ENCODE measurements at places on chromosomes 7 and 10.
A peak's percentile ranks its signal among the peaks of the same experiment; 100 is the strongest.

- peak; percentile 95 for DNase-seq
Measured at GRCh38 chr10:96614515-96614914, 27.7 kb upstream of the TM9SF3 start.

GRCh38 chr10:110893559-110894179 is 21.9 kb downstream of the PDCD4 start:
- peak; percentile 69 for DNase-seq

DNA sequence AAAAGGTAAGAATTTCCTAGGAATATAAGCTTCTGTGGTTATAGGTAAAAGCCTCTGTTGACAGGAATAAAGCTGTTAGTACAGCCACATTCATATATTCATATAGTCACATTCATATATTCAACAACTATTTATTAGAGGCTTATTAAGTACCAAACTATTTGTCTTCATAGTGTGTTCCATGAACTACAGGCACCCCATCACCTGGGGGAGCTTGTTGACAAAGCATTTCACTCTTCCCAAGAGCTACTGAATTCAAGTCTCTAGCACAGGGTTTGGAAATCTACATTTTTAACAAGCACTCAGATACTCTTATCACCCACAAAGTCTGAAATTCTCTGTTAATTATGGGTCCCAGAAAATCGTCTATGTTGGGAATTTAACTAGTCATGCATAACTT is 110.6 kb downstream of the RNLS start:
- DNase-seq = no peak

- no peak for DNase-seq
Measured at GRCh38 chr10:75525067-75525466, 93.6 kb downstream of the LRMDA start.

GRCh38 chr10:115674496-115674895 is 581.3 kb downstream of the ATRNL1 start:
- DNase-seq = no peak

DNA sequence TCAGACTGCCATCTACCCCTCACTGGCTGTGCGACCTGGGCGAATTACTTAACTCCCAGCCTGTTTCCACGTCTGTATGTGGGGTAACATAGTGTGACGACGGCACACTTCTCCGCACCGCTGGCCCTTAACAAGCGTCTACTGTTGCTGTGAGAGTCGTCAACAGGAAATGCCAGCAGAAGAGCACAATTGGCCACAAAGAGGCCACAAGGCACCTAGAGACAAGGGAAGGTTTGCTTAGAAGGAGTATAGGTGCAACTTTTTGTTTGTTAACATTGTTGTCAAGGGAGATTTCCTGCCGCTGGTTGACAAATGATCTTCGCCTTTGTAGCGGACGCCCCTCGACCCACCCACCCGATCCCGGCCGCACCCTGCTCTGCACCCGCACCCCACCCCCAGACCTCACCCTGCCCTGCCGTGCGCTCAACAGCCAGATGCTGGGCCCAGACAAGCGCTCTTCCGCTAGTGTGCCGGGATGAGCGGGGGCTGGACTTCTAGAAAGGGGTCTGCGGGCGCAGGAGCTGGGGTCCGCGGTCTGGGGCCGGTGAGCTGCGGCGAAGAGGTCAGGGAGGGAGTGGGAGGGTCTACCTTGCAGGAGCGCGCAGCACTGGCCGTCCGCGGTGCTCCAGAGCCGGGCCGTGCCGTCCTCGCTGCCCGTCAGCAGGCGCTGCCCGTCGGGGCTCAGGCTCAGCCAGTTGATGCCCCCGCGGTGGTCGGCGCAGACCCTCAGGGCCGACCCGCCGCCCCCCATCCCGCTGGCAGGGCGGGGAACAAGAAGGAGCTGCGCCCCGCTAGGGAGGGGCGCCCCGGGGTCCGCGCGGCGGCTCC is 785 bp downstream of the WDR86 start:
- DNase-seq = no peak

DNA sequence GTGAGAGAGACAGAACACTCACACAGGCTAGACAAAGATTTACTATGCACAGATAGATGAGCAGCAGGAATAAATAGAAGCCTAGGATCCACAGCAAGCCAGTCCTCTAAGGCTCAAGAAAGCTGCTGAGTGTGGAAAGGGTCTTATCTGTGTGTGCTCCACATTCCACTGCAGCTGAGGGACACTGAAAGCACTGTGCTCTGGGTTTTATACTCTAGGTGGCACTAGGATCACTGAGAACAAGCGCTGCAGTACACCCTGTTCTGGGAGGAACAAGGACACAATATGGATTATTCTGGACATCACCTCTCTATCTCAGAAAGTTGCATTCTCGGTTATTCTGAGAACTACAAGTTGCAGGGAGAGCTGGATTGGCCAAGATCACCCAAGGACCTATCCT is 4.9 kb upstream of the KLHL7 start:
- no peak for DNase-seq

GRCh38 chr7:150406312-150406566 is 27.1 kb downstream of the ZNF775 start:
- no peak for DNase-seq

DNA sequence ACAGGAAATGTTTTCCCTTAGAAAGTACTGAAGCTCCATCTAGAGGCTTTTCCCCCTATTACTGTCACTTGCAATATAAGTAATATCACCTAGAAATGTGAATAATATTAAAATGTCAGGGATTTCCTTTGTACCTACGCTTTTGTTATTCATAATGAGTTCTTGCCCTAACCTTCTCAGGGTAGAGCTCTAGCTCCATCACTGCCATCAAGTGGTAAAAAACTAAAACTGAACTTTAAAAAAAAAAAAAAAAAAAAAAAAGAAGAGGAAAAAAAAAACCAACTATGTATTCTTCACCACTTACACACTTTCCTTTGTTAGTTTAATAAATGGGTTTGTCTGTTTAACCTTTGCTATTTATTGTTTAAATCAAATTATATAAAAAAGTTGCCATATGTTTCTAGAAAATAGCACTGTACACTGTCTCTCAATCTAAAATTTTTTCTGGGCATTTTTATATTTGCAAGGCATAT is 49.9 kb downstream of the DNAJC1 start:
- peak; percentile 52 for DNase-seq

DNA sequence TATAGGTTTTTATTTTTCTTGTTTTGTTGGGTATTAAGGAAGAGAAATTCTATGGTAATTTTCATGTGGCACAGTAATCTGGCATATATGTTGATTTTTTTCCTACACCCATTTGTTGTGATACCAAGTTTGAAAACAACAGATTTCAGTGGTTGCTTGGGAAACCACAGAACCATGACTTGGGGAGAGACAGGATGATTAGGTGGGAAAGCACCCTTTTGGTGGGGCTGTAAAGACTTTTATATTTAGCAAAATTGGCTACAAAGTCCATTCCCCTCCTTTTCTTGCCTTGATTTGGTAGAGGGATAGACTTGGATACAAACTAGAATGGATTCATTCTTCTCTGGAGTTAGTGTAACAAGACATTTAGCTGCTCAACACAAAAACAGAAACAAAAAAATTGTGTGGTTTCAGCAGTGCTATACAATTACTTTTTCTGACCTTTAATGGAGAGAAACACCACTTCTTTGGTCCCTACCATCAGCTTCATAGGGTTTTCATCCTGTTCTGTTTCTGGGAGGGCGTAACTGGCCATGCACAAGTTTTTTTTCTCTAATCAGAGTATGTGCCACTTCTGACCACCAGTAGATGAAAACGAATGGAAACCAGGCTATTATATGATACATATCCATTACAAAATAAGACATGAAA is 52.7 kb downstream of the FIGNL1 start:
- DNase-seq = no peak

GRCh38 chr7:156178214-156178613 is 366.0 kb upstream of the SHH start:
- DNase-seq = no peak

- DNase-seq = peak; percentile 92
Measured at GRCh38 chr10:44978570-44979280, at the start of gene DEPP1. TSS of gene DEPP1 (minus strand) at chr10:44978809. CDS start at chr10:44978030, 779 bp downstream.

- DNase-seq = no peak
Measured at GRCh38 chr10:70906953-70907636, 18.7 kb upstream of the PCBD1 start.

GRCh38 chr10:124320778-124321432 is 97.8 kb downstream of the OAT start:
- no peak for DNase-seq

- DNase-seq = no peak
Measured at GRCh38 chr10:11521860-11522259, 89.6 kb downstream of the USP6NL start.

- DNase-seq = peak; percentile 68
Measured at GRCh38 chr7:80940539-80941207, 21.8 kb upstream of the SEMA3C start.

GRCh38 chr10:131277278-131277677 is 34.2 kb downstream of the TCERG1L start:
- DNase-seq = no peak

DNA sequence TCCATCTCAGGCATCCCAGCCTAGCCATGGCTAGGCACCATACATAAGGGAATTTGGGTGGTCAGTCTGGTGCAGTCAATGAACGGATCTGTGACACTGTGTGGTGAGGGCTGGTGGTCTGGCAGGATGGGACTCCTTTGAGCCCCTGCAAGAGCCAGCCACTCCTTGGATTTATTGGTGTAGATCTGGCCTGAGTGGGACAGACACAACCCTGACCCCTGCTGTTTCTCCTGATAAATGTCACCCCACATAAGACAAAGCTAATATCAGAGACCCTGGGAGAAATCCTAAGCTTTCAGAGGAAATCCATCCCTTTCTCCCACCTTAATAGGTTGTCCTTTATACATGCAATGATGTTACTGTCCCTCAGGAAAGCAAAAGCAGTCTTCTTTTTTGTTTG is 2.3 kb downstream of the FBXO24 start:
- peak; percentile 60 for DNase-seq

GRCh38 chr10:10092581-10092980 is 925.1 kb upstream of the CELF2 start:
- DNase-seq = no peak

DNA sequence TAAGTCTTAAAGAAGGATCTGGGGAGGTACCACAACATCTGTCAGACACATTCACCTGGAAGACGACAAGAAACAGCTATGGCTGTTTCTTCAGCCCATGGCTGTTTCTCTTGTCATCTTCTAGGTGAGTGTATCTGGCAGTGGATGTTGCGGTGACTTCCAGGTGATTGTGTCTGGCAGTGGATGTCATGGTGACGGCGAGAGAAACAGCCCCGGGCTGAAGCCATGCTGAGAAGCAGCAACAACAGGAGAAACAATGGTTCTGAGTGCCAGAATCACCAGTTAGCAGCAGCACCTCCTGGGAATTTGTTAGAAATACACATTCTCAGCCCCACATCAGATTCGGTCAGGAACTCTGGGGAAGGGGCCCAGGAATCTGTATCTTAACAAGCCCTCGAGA is 68.6 kb upstream of the SYPL1 start:
- DNase-seq = no peak
